ENCODE measurements at places on chromosomes 12 and 14. TPM values are rescaled to one million over a fixed set of nuclear protein-coding genes. Genes with fewer than 3 reads are reported as not detected.

DNA sequence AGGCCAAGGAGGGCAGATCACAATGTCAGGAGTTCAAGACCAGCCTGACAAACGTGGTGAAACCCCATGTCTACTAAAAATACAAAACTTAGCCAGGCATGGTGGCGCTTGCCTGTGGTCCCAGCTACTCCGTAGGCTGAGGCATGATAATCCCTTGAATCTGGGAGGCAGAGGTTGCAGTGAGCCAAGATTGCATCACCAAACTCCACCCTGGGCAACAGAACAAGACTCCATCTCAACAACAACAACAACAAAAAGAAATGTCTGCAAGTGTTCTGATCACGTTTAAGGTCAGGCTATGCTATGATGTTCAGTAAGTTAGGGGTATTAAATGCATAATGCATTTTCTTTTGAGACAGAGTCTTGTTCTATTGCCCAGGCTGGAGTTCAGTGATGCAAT, 6.7 kb upstream of the PLD4 start:
- no peak for DNase-seq
- H3K27me3 ChIP-seq = peaks cover 24% of the 10 kb centered on the region
- H3K36me3 ChIP-seq = no peaks in the 10 kb centered on the region
- H3K4me3 ChIP-seq = no peak overlapping the region
- H3K27ac ChIP-seq = no peak overlapping the region
- no peaks in the 10 kb centered on the region for H3K4me1 ChIP-seq

- H3K4me3 ChIP-seq = no peak overlapping the region
- H3K36me3 ChIP-seq = no peaks in the 10 kb centered on the region
These were observed 2.5 kb upstream of the RNASE13 start for GRCh38 chr14:21037156-21037555.

- no peak for DNase-seq
- no peak overlapping the region for H3K4me3 ChIP-seq
- no peaks in the 10 kb centered on the region for H3K36me3 ChIP-seq
These were observed 27.0 kb downstream of the DHRS2 start for GRCh38 chr14:23663127-23663526.

DNA sequence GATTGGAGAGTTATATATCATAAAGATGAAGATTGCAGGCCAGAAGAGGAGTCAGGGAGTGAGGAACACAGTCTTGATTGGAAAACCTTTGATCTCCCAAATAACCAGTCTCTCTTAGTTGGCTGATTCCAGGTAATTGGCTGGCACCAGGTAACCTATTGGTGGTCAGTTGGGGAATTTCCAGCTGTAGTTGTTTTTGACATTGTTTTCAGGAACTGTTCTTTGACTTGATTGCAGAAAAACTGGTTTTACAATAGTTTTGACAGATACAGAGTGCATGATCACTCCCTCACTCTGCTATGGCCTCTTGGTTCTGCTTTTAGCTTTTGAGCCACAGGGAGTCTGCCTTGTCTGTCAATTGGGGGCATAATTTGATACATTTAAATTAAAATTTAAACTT, 71.6 kb downstream of the ZNF641 start:
- H3K4me3 ChIP-seq = no peak overlapping the region
- no peaks in the 10 kb centered on the region for H3K36me3 ChIP-seq
- no peak for DNase-seq
- no peaks in the 10 kb centered on the region for H3K4me1 ChIP-seq
- H3K27me3 ChIP-seq = no peaks in the 10 kb centered on the region
- no peak overlapping the region for H3K27ac ChIP-seq

GRCh38 chr12:122130150-122130549, 43.9 kb downstream of the IL31 start:
- no peaks in the 10 kb centered on the region for H3K4me1 ChIP-seq
- H3K4me3 ChIP-seq = no peak overlapping the region

DNA sequence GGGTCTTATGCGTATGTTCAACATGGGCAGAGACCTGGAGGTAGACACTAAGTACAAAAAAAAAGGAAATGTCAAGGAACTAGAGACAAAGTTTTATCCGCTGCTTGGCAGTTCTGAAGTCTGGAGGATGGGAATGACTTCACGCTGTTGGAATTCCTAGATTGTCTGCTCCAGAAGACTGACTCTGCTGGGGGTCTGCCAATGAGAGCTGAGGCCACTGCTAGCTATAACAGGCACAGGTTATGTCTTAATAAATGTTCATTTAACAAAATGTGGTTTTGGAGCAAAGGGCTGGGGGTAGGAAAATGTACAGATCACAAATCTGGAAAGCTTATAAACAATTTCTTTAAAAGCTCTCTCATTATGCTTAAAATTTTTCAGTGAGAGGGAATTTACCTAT, 5.9 kb downstream of the RNASE8 start:
- DNase-seq = peak; percentile 86
- no peak overlapping the region for H3K4me3 ChIP-seq
- no peak overlapping the region for H3K27ac ChIP-seq
- no peaks in the 10 kb centered on the region for H3K27me3 ChIP-seq

DNA sequence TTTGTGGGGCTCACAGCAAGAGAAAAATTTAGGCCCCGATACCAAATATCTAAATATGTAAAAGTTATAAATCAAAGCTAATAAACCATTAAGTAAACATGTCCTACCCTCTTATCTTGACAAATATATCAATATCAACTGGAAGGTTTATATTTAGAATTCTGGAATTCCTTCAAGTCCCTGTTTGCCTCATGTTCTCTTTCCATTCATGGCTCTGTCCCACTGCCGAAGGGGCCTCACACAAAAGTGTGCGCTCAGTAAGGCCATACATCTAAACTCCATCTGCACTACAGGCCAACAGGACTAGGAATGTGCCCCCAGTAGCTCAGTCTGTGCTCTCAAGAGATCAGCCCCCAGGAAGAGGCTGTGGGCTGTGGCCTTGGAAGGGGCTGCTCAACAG, 10.6 kb upstream of the ATP5MC2 start:
- peaks cover 14% of the 10 kb centered on the region for H3K27me3 ChIP-seq
- DNase-seq = no peak
- H3K27ac ChIP-seq = no peak overlapping the region
- no peak overlapping the region for H3K4me3 ChIP-seq
- no peaks in the 10 kb centered on the region for H3K4me1 ChIP-seq
- no peaks in the 10 kb centered on the region for H3K36me3 ChIP-seq

- no peak overlapping the region for H3K27ac ChIP-seq
- no peak for DNase-seq
- no peaks in the 10 kb centered on the region for H3K4me1 ChIP-seq
- H3K36me3 ChIP-seq = no peaks in the 10 kb centered on the region
These were observed 9.3 kb upstream of the FUT8 start for GRCh38 chr14:65403231-65403630.

- peaks cover 27% of the 10 kb centered on the region for H3K27me3 ChIP-seq
- no peaks in the 10 kb centered on the region for H3K36me3 ChIP-seq
- no peak for DNase-seq
These were observed 20.5 kb upstream of the SLC24A4 start for GRCh38 chr14:92302481-92302880.

GRCh38 chr14:63435838-63436237, 107.3 kb downstream of the PPP2R5E start:
- DNase-seq = peak; percentile 92
- H3K27me3 ChIP-seq = no peaks in the 10 kb centered on the region
- H3K4me1 ChIP-seq = peaks cover 10% of the 10 kb centered on the region

DNA sequence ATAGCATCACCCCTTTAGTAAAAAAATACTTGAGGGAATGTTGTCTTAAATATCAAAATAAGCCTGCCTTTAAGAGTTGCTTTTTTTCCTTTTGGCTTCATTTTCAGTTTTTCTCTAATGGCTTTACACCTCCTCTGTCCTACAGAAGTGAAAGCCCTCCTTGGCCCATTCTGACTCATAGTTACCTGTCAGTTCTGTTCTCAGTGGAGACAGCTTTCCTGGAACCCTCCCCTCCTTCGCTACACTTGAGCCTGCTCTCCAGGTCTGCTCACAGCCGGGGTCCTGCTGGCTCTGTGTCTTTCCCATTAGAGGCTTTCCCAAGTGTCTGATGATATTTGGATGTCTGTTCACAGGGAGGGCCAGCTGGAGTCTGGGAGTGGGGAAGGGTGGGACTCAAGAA, 84.0 kb downstream of the PELI2 start:
- no peaks in the 10 kb centered on the region for H3K27me3 ChIP-seq
- peaks cover 12% of the 10 kb centered on the region for H3K4me1 ChIP-seq
- H3K36me3 ChIP-seq = no peaks in the 10 kb centered on the region
- H3K4me3 ChIP-seq = no peak overlapping the region

DNA sequence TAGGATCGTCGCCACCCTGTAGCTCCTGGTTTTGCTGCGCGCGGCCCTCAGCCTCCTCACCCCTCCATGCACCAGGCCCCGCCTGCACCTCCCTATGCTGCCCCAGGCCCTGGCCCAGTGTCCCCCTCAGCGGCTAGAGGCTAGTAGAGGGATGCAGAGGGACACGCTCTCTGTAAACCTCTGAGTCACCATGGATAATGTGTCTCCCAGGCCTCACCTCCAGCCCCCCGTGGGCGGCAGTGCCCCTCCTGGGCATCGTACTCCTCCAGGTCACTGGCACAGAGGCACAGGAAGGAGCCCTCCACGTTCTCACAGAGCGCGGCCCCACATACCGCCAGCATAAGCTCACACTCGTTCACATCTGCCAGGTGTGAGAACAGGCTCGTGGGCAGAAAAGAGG, 12.3 kb downstream of the ISCA2 start:
- H3K27ac ChIP-seq = no peak overlapping the region
- H3K36me3 ChIP-seq = peaks cover 26% of the 10 kb centered on the region
- peaks cover 9% of the 10 kb centered on the region for H3K4me1 ChIP-seq

DNA sequence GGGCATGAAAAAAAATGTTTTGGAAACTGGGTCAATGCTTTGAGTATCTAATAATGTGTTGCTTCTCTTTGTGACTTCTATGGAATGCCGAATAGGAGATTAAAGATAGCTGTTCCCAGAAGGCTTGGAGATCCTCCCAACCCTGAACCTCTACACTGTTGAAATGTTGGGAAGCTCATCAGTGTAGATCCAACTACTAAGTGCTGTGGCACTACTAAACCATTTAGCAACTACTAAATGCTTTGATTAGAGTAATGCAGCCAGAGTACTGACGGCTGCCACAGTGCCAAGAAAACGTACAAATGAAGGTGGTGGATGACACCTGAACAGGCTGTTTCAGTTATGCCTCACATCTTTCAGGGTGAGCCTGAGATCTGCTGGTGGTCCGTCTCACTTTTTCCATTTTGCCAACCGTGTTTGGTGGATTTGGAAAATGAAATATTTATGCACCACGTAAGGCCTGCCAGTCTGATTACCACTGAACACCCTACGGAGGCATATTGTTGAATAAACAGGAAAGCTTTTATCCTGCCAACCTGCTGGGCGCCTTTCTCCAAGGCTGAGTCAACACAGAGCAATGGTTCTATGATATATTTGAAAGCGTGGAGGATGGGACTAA, 938.0 kb upstream of the FLRT2 start:
- H3K27me3 ChIP-seq = no peaks in the 10 kb centered on the region
- H3K4me3 ChIP-seq = no peak overlapping the region
- no peaks in the 10 kb centered on the region for H3K4me1 ChIP-seq
- H3K36me3 ChIP-seq = no peaks in the 10 kb centered on the region
- no peak for DNase-seq

GRCh38 chr12:3655328-3655900, 97.5 kb downstream of the CRACR2A start:
- no peaks in the 10 kb centered on the region for H3K4me1 ChIP-seq
- DNase-seq = no peak
- H3K4me3 ChIP-seq = no peak overlapping the region
- H3K36me3 ChIP-seq = no peaks in the 10 kb centered on the region

DNA sequence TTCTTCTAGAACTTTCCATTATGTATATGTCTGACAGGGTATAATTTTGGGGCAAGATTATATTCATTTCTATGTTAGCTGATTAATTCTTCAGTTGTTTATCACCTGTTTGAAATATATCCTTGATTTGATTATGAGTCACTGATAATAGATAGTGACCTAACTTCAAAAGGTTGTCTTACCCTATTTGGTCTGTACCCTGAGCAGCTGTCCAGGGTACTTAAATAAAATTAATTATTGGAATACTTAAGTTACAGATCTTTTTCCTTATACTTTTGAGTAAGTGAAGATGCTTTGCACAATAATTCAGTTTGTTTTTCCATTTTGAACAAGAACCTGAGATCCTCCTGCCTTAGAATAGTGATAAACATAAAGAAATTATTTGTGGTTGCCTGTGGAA, 13.2 kb upstream of the NPAS3 start:
- no peaks in the 10 kb centered on the region for H3K4me1 ChIP-seq
- DNase-seq = no peak
- H3K27me3 ChIP-seq = no peaks in the 10 kb centered on the region

LRP1-AS gene
- total RNA-seq = not detected

SSTR1 gene
- total RNA-seq = 1.1 TPM

TPH2 gene
- not detected for total RNA-seq

LRFN5 gene
- total RNA-seq = 3.6 TPM

NFATC4 gene
- total RNA-seq = 15.6 TPM

PPFIA2 gene
- 0.28 TPM for total RNA-seq

LAG3 gene
- not detected for total RNA-seq

DEPDC4 gene
- total RNA-seq = 0.72 TPM

PLEKHG7 gene
- total RNA-seq = under 0.01 TPM

TSPAN8 gene
- not detected for total RNA-seq

SIX1 gene
- total RNA-seq = 8.6 TPM
